ENCODE measurements at places on chromosomes 2 and 18.

- DNase-seq: no peak
Observed at GRCh38 chr2:99260184-99260583, 4.7 kb upstream of the LYG2 start.

DNA sequence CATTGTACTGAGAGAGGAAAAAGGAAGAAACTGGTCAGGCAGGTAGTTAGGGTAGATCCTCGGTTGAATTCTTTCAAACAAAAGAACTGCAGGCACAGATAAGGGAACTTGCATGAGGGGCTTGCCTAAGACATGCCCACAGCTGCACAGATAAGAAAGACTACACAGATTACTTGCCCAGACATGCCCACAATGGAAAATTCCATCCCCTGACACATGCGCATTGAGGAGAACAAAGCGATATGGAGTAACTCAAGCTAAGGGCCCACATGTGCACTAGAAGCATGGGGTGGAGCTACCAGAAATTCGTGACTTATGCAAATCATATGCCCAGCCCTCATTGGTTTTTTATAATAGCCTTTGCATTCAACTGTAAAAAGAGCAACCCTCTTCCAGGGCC lies 181.3 kb upstream of the ZNF521 start:
- DNase-seq: no peak

DNA sequence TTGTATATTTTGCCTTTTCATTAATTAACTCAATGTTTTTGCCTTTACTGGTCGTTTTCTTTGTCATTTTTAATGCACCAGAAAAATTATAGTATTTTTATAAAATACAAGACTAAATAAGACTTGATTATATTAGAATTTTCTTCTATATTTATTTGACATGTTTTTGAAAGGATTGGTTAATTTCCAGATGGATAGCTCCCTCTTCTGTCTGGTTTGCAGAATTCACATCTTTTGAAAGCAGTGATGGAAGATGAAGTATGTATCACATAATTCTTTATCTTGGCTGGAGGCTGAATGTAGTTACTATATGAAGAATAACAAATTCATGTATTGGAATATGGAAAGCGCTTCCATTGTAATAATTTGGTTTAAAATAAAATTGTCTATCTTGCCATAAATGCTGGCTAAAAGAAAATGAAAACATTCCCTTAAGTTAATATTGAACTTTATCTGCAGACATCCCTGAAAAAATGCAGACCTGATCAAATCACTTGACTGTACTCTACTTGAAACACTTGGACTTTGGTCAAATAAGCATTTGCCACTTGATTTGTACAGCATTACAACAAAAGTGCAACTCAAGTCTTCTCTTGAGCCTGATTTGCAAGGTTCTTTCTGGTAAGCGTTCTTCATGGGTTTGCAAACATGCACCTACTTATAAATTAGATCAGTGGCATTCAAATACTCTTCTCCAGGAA lies 86.3 kb upstream of the EFEMP1 start:
- DNase-seq: peak; percentile 54

- DNase-seq: no peak
Observed at GRCh38 chr18:8176109-8176508, 433.1 kb upstream of the RAB12 start.

DNA sequence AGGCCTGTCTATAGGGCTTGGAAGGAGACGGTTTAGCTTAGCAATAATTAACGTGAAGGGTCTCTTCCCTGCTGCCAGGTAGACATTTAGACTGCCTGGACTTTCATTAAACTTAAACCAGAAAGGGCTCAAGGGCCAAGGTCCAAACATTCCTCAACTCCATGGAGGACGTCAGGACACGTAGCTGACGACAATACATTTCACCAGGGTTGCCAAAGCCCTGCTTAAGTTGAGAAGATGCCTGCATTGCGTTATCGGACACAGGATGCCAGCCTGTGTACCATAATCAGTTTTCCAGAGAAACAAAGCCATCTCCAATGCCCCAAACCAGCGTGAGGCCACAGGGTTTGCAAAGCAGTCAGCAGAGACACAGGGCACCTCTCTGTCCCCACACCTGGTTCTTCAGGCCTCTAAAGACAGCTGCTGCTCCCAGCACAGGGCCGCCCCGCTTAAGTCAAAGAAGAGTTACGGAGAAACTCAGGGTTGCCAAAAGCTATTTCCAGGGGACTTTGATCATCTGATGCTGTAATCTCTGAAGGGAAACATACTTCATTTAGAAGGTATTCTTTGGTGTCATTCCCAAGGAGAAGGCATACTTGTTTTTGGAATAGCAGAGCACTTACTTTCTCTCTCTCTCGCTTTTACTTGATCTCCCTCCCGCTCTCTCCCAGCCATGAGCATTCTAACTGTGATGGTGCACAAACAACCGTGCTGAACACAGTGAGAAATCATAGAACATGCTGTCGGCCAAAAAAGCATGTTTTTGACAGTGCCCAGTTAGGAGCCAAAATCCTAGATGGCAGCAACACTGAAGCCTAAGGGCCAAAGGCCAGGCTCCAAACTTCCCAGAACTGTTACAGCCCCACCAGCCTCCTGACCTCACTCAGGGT lies 46.0 kb downstream of the TTC32 start:
- no peak for DNase-seq

DNA sequence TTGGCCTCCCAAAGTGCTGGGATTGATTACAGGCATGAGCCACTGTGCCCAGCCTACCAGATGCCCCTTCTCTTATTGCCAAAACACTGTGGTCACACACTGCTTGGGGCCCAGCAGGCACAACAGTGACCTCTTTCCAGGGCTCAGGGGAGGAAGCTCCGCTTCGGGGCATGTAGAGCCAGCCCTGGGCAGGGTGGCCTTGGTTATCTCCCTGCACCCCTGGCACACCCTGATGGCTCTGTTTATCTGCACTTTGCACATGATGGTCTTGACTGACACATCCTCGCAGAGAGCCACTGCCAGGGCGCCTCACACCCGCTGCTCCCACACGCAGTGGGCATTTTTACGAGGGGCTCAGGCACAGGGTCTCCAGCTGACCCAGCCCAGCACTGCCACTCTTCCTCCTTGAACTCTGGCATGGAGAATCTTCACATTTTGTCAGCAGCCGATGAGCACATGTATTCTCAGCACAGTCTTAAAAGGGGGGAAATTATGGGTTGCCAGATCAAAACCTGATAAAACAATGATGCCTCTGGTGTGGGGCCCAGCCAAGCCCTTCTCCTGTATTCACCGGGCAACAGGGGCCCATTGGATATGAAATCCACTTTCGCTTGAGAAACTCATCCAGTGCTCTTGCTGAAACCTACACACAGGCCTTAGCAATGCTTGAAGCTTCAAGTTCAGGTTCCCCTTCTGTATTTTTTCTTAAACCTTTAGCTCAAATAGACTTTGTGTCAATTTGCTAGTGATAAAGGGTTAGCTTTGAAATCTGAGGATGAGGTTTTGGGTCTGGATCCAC lies 5.9 kb downstream of the GYPC start:
- DNase-seq: no peak

- no peak for DNase-seq
Observed at GRCh38 chr2:207796585-207797350, 27.1 kb upstream of the FZD5 start.

GRCh38 chr2:37671816-37672103 lies 318 bp upstream of the CDC42EP3 start:
- DNase-seq: no peak

DNA sequence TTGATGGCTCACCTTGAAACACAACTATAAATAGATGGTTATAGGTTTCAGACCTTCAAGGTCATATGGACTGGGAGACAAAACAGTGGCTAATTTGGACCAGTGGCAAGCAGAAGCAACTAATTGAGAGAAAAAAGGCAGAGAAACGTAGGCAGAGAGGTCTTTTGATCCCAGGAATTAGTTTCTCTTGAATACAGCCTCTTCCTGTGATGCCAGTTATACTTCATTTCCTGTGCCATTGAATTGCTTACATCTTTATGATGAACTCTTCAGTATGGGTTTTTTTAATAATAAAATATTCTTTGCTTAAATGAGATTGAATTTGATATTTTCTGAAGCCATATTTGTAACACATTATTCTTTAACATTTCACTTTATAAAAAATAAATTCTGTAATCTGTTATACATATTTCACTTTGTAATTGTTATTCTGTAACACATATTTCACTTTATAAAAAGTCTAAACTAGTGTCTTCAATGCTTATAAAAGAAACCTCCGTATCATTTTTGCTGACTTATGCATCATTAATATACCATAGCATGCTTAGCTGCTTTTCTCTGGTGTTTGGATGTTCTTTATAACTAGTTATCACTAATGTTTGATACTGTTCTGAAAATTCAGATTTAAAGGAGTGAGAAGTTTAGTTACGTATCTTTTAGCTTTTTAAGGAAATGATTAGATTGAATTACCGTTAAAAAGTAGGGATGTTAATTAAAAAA lies 8.9 kb downstream of the VAPA start:
- DNase-seq: no peak

DNA sequence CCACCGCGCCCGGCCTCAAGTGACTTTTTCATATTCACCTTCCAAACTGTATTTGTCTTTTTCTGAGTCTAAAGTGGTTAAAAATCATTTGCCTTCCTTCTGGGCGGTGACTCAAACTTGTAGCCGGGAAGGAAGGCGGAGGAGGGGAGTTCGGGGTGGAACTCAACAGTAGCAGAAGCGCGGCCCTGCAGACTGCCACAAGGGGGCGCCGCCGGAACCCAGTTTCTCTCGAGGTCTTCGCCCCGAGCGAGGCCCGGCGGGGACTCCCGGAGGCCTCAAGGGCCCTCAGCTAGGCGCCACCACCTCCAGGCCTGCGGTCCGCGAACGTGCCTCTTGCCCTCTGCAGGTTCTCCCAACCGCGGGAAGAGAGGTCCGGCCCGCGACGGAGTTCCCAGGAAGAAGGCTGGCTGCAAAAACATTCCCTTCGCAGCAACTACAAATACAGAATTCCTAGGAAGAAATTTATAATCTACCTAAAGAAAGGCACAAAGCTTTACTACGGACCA lies 16.8 kb upstream of the ITM2C start:
- peak; percentile 84 for DNase-seq

DNA sequence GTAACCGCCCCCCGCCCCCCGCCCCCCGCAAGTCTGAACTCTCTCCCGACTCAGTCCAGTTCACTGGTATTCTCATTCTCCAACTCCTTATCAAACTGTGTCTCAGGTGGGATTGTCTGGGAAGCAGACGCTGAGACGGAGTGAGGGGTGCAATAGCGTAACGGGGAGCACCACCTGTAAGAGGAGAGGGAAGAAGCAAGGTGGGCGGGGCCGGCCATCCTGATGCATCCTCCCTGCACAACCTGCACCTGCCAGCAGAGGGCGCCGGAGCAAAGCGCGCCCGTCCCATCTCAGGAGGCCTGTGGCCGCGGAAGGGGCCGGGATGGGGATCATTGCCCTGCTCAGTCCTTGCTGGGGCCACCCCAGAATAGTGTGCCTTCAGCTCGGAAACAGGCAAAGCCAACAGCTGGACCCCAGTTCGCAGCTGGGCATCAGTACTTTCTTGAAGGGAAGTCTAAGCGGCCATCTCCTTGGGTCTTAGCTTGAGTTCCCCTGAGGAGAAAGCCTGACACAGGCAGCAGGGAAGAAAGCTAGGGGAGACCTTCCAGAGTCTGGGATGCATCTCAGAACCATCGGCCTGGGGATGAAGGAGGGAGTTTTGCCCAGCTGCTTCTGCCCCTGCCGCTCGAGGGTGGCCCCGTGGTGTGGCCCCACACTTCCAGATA lies 208.0 kb downstream of the TFCP2L1 start:
- peak; percentile 41 for DNase-seq

GRCh38 chr2:128451084-128452023 lies 132.7 kb upstream of the HS6ST1 start:
- no peak for DNase-seq

- no peak for DNase-seq
Observed at GRCh38 chr18:78431606-78432005, 548.0 kb upstream of the SALL3 start.

DNA sequence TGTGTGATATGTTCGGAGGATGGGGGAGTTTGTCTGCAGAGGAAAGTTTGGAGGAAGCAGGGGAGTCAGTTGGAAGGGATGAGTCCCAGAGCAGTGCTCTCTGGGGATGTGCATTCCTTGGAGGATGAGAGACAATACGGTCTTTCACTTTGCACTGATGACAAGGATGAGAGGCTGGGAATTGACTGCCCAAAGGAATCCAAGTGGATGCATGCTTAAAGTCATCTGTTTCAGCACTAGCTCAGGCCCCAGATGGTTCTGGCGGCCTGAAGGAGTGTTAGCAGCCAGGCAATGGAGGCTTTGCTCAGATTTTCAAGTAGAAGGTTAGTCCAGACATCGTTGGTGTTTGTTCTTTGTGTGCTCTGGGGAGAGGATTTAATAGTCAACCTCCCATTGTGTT lies 100.2 kb downstream of the CRIM1 start:
- peak; percentile 73 for DNase-seq

GRCh38 chr2:24147364-24147763 lies 24.1 kb downstream of the FAM228B start:
- DNase-seq: no peak

DNA sequence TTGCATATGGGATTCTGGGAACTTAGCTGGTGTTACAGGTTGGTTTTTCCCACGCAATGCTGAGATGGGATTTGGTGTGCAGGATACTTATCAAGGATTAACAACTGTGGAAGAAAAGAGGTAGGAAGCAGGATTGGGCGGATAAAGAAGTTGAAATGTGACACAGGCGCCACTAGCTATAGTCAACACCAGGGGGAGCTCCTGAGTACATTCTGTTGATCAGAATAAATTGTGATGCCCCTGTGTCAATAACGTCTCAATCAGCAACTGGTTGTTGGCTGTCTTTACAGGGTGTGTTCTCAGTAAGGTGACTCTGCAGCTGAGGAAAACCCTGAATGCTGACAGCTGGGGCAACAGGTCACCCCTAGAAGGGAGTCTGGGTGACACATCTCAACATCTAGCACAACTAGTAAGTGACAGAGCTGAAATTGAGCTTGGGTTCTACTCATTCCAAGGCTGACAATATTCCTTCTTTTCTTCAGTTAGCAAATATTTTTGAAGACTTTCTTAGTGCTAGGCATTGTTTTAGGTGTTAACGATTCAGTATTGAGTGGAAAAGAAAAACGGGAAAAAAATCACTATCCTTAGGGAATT lies 143.0 kb downstream of the ARL6IP6 start:
- peak; percentile 16 for DNase-seq
